COLO829 (cell line): ENCODE measurements at places on chromosomes 1 and 21.

DNA sequence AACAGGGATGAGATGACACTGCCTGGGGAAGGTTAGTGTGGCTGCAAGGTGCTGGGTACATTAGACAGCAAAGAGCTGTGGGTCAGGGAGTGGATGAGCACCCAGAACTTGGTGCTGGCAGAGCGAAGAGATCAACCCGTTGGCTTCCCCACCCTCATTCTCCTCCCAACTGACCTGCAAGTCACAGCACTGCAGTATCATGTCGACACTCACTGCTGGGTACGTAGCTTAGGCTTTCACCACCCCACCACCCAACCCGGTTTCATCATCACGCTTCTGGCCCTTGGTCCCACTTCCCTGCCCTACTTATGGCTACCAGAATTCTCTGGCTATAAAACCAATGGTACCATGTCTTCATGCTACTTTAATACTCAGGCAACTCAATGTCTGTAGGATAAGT lies 73.6 kb upstream of the LYST start:
- no peak for DNase-seq

DNA sequence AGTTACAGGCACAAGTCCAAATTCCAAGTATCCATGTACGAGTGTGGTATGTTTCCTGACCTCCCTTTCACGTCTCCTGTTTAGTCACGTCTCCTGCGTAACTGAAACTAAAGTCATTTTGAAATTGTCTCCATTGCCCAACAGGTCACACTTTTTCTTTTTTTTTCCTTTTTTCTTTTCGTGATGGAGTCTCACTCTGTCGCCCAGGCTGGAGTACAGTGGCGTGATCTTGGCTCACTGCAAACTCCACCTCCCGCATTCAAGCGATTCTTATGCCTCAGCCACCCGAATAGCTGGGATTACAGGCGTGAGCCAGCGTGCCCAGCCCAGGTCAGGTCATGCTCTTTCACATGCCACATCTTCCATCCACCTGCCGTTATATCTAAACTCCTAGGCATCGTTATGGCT lies 38.2 kb downstream of the L1TD1 start:
- DNase-seq, result no peak

DNA sequence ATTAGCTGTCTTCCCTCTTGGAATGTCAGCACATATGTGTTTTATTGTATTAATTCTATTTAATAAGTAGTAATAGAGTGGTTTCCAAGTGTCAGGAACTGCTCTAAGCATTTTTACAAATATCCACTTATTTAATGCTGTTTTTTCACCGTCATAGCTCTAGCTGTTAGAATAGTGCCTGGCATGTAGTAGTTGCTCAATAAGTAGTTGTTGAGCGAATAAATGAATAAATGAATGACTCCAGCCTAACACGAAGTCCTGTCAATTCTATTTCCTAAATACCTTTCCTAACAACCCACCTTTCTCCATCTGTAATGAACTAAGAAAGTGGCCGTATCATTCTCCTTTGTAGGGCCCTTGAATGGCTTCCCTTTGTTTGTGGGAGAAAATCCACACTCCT lies 312.5 kb downstream of the DISC1 start:
- no peak for DNase-seq

DNA sequence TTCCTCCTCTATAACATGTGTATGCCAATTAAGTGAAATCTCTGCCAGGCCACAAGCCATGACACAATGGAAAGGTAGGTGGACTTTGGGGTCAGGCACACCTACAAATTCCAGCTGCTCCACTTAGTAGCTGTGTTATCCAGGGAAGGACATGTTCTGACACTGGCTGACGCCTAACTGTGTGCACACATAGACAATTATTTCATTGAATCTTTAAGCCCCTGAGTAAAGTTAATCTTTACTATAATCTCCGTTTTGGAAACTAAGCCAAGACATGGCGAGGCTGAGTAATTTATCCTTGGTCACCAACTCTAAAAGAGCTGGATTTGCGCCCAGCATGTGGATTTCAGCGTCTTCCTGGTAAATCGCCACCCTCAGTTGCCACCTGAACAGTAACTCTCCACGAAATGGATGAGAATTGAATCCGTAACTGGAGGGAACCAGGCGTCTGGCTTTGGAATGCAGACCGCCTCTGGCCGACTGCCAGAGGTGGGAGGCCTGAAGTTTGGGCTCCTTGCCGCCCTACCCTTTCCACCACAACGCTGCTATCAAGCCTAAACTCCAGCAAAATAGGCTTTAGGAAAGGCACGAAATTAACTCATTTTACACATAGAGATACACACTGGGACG lies 888 bp upstream of the SNRPE start:
- no peak for DNase-seq

- peak; percentile 28 for DNase-seq
Observed at GRCh38 chr1:227449051-227449450, 114.3 kb upstream of the ZNF678 start.

- DNase-seq, result peak; percentile 26
Observed at GRCh38 chr1:2382621-2383361, 8.6 kb downstream of the MORN1 start.

GRCh38 chr1:219460896-219461815 lies 151.7 kb downstream of the ZC3H11B start:
- peak; percentile 84 for DNase-seq

DNA sequence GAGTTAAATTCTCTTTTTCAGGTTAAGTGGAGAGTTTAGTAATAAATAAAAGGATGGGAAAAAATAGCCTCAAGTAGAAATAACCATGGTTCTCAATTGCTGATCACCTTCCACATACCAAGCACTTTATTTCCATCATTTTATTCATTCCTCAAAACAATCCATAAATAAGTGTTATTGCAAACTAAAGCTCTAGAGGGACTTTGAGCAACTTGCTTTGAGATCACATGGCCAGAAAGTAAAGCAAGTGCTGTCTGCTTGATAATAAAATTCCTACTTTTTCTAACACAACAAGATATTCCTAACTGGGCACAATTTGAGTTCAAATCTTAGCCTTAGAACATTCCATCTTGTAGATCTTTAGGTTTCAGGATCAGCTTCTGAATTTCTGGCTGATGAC lies 97.1 kb upstream of the C1orf87 start:
- DNase-seq, result no peak

DNA sequence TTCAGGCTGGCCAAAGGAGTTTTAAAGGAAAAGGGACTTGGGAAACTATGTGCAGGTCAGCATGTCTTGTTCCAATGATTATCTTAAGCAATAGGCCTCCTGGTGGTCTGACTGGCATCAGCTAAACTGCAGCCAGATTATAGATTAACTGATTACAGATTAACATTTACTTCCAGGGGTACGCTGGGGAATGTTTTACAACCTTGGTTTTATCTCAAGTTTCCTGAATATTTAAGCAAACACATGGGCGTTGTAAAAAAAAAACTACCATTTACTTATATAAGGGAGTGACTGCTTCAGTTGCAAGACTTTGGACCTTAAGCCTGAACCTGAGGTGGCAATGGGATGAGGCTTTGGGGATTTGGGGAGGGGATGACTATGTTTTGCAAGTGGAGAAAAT lies 600.6 kb upstream of the B3GALT2 start:
- no peak for DNase-seq

- peak; percentile 18 for DNase-seq
Observed at GRCh38 chr1:35220976-35221375, 28.0 kb upstream of the SFPQ start.

- DNase-seq, result no peak
Observed at GRCh38 chr1:69976896-69977295, 228.5 kb downstream of the LRRC40 start.
